ENCODE measurements at places on chromosomes 7 and 10.
A peak's percentile ranks its signal among the peaks of the same experiment; 100 is the strongest.

GRCh38 chr10:63628526-63629362, 107.5 kb downstream of the REEP3 start:
- peak; percentile 9 for DNase-seq
- H3K27me3 ChIP-seq = peaks cover 1% of the 10 kb centered on the region
- peak overlapping the region; percentile 81 for H3K4me3 ChIP-seq
- peak overlapping the region; percentile 90 for H3K27ac ChIP-seq

GRCh38 chr7:22316914-22317313, 40.0 kb downstream of the RAPGEF5 start:
- no peaks in the 10 kb centered on the region for H3K36me3 ChIP-seq
- no peak overlapping the region for H3K27ac ChIP-seq
- H3K4me3 ChIP-seq = no peak overlapping the region
- no peaks in the 10 kb centered on the region for H3K4me1 ChIP-seq
- peaks cover 11% of the 10 kb centered on the region for H3K27me3 ChIP-seq

DNA sequence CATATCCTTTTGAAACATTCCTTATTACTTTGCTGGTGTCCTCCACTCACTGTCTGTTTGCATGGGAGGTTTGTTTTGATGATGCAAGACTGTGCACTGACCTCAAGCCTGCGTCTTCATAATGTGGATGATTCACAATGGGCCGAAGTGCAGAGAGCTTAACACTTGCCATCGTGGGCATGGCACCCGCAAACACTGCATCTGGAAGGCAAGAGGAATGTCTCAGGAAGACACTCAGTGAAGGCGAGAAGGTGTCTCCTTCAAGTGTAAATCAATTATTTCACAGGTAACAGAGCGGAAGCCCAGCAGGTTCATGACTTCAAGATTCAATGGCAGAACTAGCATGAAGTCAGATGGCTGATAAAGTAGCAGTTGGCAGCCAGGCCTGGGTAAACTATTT, 98.1 kb downstream of the DPY19L1 start:
- H3K4me1 ChIP-seq = no peaks in the 10 kb centered on the region
- H3K27me3 ChIP-seq = no peaks in the 10 kb centered on the region
- no peak overlapping the region for H3K27ac ChIP-seq
- H3K36me3 ChIP-seq = peaks cover 5% of the 10 kb centered on the region
- no peak for DNase-seq
- no peak overlapping the region for H3K4me3 ChIP-seq

- no peak for DNase-seq
- no peak overlapping the region for H3K27ac ChIP-seq
- peaks cover 12% of the 10 kb centered on the region for H3K4me1 ChIP-seq
- peaks cover 62% of the 10 kb centered on the region for H3K36me3 ChIP-seq
These were observed 16.8 kb upstream of the LAT2 start for GRCh38 chr7:74193054-74193453.

GRCh38 chr7:96701258-96701657, 8.4 kb downstream of the SEM1 start:
- no peaks in the 10 kb centered on the region for H3K27me3 ChIP-seq
- H3K4me1 ChIP-seq = peaks cover 20% of the 10 kb centered on the region
- peaks cover 23% of the 10 kb centered on the region for H3K36me3 ChIP-seq
- H3K27ac ChIP-seq = no peak overlapping the region
- no peak overlapping the region for H3K4me3 ChIP-seq
- DNase-seq = no peak
